ENCODE measurements at places on chromosomes 1 and 21.

DNA sequence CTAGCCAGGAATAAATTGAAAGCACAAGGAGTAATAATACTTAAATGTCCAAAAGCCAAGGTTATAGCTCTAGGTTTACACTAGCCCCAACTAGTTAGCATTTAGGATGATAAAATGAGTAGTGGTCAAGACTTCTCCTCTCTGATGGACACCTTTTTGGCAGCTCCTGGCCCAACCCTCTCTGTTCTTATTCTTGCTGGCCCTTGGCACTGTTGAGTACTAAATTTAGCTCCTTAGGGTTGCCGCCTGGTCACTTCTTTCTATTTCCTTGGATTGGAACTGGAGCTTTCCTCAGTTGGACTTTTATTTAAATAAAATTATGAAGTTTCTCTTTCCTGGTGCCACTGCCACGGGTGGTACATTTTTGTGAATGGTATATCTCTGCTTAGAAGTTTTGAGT lies 28.3 kb downstream of the ARID1A start:
- no peak for DNase-seq

DNA sequence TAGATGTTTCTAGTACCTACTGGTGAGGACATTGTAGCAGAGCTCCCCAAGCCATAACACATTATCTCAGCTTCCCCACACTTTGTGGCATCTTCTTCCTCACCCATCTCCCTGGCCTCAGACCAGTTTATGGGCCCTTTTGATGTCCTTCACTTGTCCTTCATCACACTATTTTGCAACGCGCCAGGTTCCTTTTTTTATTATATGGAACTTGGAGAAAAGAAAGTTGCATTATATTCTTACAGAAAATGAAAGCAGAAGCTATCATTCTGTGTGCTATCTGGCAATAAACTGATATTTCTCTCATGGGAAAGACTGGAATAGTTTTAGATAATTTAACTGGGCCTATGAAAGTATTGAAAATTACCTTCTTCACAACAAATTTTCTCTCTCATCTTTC lies 196.9 kb upstream of the ETV3 start:
- DNase-seq = no peak

- DNase-seq = no peak
Observed at GRCh38 chr1:21668232-21668950, 766 bp downstream of the RAP1GAP start.

DNA sequence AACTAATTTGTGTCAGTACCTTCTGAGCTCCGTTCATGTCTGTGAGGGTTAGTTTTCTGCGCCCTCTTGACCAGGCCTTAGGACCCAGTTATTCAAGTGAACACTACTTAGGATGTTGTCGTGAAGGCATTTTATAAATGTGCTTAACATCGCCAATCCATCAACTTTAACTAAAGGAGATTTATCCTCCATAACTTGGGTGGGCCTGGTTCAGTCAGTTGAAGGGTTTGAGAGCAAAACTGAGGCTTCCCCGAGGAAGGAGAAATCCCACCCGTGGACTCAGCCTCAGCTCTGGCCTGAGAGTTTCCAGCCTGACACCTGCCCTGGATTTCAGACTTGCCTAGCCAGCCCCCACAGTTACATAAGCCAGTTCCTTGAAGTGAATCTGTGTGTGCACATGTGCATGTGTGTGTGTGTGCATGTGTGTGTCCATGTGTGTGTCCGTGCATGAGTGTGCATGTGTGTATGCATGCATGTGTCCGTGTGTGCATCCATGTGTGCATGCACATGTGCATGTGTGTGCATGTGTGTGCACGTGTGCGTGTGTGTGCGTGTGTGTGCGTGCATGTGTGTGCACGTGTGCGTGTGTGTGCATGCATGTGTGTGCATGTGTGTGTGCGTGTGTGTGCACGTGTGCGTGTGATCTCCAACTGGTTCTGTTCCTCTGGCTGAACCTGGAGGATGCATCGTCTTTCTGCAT lies 62.1 kb upstream of the PDE9A start:
- no peak for DNase-seq

DNA sequence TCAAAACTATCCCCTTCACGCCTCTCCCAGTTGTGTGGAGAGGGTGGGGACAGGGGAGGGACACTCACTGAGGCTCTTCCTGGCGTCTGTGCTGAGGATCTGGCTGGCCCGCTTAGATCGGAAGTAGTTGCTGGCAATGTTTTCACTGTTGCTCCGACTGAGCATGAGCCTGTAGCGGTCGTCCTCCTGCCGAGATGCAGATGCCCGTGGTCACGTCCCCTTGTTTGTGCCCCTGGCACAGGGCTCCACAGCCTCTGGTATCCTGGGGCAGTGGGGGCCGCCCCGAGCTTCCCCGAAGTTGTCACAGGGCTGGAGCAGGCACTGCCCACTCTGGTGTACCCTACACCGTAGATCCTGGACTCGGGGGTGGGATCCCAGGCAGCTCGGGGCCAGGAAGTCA lies 5.0 kb upstream of the DDOST start:
- no peak for DNase-seq

DNA sequence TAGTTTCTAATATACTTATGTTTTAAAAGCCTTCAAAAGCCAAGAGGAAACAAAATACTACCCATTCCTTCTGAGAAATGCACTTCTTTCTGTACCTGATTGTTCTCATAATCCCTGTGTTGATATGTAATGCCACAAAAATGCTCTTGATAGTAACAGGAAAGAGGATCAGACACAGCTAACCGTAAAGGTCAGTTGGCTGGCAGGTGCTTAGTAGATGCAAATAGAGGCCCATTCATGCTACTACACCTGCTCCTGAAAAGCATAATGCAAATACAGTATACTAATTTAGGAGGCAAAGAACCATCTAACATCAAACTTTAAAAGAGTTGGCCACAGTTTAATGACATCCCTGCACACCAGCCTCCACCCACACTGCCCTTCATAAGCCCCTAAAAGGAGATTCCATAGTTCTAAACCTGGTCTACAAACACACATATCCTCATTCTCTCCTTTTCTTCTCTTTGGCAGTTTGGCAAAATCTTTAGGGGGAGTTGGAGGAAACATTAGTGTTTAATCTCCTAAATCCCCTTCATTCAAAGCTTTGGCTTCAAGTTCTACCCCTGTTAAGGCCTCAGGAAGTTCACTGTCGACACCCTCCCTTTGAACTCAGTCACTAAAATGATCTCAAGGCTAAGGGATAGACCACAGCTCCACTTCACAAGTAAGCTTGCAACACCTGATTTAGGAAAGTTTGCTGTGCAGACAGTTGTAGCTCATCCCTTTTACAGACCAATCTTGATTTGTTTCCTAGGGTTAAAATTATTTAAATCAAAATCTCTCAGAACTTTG lies 2.9 kb upstream of the CD46 start:
- no peak for DNase-seq

DNA sequence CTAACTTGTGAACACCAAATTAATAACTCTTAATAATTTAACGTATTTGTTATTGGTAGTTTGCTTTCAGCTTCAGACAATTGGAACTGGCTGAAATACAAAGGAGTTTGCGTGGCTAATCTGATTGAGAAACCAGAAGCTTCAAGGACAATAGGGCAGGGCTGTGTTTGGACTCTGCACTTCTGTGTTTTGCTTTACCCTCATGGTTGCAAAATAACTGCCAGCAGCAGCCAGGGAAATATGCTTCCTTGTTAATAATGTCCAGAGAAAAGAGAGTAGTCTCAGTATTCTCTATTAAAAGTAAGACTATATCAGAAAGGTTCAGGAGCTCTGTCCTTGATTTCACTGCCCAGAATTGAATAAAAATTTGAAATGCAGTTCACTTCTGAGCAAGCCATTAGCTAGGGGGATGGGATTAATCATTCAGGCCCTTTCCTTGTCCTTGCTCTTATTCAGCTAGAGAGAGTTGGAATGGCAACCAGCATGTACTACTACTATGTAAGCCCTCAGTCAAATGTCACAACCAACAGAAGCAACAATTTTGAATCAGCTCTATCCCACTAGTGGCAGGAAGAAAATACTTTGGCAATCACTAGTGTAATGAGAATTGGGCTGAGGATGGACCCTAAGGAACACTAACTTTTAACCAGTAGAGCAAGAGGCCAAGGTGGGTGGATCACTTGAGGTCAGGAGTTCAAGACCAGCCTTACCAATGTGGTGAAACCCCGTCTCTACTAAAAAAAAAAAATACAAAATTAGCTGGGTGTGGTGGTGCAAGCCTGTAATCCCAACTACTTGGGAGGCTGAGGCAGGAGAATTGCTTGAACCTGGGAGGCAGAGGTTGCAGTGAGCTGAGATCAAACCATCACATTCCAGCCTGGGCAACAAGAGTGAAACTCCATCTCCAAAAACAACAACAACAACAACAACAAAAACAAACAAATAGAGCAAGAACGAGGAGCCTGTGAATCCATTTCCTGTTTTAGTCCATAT lies 76.8 kb downstream of the POU2F1 start:
- DNase-seq = no peak

- DNase-seq = no peak
Observed at GRCh38 chr1:51372561-51372960, 42.2 kb upstream of the TTC39A start.

DNA sequence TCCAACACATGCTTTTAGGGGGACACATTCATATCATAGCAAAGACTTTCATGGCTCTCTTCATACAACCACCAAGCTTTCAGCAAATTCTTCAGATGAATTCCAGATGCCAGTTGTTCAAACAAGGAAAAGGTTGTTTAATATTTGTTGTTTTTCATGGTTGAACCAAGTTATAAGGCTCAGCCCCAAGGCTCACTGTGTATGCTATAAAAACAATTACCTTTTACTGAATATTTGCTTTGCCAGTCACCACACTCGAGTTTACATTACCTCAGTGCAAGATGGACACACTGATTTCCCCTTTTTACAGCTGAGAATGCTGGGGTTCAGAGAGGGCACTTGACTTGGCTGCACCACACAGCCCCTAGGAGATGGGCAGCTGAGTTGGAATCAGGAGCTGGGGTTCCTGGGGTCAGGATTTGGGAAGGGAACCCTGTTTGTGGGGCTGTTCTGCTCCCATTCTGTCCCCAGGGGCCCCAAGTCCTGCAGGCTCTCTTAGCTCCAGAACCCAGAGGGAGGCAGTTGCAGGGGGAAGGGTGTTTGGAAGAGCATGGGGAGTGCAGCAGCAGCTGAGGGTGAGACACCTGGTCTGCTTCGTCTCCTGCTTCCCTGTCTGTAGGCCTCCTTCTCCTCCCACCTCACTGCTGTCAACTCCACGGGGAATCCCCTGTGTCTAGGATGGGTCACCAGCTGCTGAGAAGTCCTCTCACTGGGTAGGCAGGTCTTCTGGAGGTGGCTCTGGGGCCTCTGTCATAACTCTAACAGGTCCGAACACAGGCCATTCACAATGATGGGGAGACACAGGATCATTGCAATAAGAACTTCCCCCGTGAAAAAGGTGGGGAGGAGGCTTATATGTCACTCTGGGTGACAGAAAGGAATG lies 12.8 kb upstream of the TMPRSS2 start:
- DNase-seq = no peak

DNA sequence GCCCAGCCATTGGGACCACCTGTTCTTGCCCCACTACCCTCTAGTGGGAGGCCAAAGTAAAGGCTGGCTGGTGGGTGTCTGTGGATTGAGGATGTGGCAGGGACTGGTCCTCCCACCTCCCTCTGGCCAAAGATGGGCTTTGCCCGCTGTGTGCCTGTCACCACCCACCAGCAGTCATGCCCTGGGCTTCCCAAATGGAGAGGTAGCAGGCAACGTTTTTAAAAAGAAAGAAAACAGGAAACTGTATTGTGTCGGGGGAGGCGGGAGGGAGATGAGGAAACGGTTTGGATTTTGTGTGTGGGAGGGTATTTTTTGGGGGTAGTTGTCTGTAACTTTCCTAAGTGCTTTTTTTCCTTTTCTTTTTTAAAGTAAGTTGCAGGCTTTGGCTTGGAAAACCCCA lies 30.1 kb downstream of the SZRD1 start:
- no peak for DNase-seq

DNA sequence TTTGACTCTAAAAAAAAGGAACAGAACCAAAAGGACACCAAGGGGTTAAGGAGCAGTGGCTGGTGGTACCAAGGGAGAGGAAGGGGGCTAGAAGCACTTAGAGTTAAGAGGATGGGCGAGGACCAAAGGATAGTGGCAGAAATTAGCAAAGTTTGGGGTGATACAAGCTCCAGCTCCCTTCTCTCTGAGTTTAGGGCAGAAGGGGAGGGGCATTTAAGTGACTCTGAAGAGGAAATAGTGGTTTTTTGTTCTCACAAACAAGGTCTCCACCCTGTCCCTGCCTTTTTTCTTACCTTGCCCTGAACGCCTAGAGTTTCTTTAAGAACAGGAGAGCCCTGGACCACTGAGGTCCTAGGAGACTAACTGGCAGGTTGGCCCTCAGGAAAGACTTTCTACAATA lies 3.3 kb downstream of the CDC42SE1 start:
- no peak for DNase-seq

DNA sequence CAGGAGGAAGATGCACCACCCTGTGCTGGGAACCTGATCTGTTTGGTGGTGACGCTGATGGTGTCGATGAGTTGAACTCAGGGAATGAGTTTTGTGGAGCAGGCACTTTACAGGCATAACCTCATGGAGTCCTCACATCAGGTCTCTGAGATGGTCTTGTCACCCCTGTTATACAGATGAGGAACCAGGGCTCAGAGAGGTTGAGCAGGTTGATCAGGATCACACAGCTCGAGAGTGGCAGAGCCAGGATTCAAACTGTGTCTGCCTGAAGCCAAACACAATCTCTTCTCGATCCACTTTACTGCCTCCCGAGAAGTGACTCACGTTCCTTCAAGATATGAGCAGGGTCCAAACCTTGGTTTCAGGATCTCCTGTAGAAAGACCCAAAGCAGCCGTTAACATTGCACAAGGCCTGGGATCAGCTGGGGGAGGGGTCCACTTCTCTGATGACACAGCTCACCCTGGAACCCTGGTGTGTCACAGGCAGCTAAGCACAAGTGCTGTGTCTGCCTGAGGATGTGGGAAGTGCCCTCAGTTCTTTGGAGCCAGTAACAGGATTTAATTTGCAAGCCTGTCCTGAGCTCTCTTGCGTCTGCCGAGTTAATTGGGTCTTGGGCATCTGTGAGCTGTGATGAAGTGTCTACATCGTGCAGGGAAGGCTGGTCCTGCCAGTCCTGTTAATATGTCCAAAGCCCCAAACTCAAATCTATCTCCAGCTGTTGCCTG lies 65.4 kb upstream of the STUM start:
- no peak for DNase-seq

GRCh38 chr1:177249231-177249630 lies 78.5 kb downstream of the BRINP2 start:
- no peak for DNase-seq

DNA sequence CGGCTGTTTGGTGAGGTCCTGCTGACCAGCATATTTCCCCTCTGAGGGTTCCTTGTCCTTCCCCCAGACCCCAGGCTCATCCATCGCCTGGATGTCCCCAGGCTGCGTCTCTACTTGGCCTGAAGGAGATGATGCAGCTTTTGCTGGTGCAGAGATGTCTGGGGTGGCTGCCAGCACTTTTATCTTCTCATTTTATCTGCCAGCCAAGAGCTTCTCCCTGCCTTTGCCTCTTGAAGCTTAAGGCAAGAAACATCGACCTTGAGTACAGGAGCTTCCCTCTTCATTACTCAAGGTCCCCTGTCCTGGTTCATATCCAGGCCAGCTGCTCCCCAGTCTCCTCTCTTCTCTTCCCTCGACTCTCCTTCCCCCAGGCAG lies 9.2 kb upstream of the H6PD start:
- no peak for DNase-seq

Data from activated CD4-positive, alpha-beta T cell treated with anti-CD3 and anti-CD28 coated beads for 24 hours (primary cell).